ENCODE measurements at places on chromosomes 5 and 9.

DNA sequence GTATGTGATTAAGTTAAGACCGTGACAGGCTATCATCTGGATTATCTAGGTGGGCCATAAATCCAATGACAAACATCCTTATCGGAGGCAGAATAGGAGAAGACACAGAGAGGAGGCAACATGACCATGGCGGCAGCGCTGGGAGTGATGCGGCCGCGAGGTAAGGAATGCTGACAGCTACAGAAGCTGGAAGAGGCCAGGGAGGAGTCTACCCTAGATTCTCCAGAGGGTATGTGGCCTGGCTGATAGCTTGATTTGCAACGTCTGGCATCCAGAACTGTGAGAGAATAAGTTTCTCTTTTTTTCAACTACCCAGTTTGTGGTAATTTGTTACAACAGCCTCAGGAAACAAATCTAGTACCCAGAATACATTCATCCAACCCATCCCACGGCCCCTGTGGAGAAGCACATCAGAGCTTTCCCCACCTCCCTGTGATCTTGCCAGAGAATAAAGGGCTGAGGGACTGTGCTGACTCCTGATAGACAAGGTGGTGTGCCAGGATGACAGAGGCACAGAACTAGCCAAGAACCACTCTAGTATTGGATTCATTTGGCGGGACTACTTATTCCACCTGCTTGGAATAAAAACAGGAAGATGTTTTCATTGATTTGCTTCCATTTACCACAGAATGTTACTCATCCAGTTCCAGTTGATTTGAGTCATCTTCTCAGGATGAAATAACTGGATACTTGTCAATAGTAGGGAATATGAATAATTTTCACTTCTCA, 187.4 kb downstream of the MAN2A1 start:
- DNase-seq = no peak

DNA sequence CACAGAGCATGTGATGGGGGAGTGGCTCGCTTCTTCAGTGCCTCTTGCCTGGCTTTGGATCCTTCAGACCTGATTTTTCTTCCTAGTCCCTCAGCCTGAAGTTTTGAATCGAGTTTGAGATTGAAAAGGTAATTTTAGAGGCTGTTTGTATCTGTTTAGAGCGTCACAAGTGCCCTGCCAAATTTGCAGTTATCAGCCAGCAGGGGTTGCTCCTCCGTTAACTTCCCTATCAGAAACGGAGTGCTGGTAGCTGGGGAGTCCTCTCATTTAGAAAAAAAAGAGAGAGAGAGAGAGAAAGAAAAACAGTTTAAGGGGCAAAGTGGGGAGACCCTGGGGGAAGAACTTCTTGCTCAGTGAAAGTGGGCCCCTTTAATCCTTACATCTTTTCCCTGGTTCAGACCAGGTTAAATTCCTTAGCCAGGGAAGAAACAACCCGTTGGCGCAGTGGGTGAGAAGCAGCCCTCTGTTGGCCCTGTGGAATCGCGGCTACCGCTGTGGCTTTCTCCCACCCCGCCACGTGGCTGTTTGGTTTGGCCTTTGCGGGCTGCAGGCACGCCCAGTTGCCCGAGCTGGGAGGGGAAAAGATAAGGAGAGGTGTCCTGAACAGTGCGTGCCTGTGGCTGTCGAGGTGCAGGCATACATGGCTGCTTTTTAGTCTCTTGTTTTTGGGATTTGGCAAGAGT, 576.7 kb upstream of the ACO1 start:
- no peak for DNase-seq

DNA sequence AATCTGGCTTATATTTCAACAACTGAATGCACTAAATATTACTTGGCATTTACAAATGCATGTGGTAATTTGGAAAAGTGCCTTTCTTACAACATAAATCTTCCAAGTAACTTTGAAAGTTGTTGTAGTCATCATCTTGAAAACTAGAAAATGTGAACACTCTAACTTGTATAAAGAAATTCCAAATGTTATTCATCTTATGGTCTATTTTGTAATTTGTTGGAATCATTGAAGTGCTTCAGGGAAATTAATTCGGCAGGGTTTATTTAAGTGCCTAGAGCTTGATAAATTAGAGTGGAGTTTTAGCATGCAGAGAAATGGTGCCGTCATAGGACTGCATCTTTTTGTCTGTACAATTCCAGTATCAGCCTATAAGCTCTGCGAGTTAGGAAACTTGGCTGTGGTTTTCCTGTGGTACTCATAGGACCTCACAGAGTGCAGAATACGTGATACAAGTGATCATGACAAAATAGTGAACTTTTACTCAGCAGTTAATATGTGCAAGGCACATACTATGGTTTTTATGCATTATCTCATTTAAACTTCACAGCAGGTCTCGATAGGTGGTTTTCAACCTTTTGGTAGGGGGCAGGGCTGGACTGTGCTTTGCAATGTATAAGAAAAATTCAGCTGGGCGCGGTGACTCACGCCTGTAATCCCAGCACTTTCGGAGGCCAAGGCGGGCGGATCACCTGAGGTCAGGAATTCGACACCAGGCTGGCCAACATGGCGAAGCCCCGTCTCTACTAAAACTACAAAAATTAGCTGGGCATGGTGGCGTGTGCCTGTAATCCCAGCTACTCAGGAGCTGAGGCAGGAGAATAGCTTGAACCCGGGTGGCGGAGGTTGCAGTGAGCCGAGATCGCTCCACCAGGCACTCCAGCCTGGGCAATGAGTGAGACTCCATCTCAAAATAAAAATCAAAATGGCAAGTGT, 79.6 kb downstream of the RAI14 start:
- no peak for DNase-seq

- DNase-seq = no peak
Observed at GRCh38 chr5:145484158-145484557, 351.0 kb downstream of the PRELID2 start.

DNA sequence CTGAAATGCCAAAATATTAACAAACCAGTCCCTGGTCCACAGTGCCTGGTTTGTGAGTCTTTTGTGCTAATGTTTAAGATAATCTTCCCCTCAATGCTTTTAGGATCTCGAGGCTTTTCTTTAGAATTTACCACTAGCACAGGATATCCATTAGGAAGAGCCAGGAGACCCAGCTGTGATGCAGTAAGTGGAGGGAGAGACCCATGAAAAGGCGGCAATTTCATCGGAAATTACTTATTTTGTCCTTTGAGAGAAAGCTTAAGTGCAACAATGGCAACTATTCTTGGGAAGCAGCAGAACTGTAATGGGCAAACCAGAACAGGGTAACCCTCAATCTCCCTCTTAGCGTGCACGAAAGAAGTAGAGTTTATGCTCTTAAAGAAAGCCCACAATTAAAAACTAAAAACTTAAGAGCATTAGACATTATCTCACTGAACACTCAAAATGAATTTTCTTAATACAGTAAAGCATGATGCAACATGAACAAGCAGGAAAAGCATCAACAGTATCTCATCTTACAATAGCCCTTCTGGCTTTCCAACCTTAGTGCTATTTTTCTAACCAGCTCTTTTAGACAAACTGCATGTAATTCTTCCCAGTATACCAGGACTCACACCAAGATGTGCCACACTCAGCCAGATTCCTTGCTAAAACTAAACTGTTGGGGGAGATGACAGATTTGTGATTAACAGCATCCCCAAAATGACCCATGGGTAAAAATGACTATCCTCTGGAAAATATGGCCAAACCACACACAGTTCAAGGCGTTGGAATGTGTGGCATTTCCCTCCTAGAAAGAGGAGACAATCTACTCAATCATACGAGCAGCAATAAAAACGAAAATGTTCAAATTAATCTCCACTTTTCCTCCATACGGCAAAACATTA, 36.4 kb downstream of the PWWP2A start:
- no peak for DNase-seq

GRCh38 chr9:4353236-4353635, 53.4 kb upstream of the GLIS3 start:
- no peak for DNase-seq

- DNase-seq = no peak
Observed at GRCh38 chr9:37271679-37272078, 150.8 kb upstream of the GRHPR start.

Measured in hippocampal formation (tissue), 2 donors.